NCI-H1092 (cell line): ENCODE measurements at places on chromosomes 12 and 14.

- no peak for DNase-seq
These were observed 150.5 kb downstream of the KCNH5 start for GRCh38 chr14:62894736-62895135.

DNA sequence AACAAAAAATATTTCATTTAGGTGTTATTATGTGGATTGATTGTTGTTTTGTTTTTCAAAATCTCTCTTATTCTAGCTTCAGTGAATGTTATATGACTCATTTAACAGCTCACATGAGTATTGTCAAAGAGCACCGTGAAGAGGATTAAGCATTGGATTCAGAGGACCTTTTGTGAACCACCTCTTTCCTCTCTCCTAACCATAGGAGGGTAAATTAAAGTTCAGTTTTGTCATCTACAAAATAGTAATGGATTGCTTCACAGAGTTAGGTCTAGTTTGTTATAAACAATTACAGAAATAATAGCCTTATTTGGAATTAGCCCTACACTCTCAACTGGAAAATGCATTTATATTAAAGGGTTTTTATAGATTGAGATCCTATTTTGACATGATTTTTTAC, 962 bp upstream of the KERA start:
- DNase-seq, result no peak

GRCh38 chr12:87768501-87769287, 260.5 kb downstream of the C12orf50 start:
- no peak for DNase-seq

DNA sequence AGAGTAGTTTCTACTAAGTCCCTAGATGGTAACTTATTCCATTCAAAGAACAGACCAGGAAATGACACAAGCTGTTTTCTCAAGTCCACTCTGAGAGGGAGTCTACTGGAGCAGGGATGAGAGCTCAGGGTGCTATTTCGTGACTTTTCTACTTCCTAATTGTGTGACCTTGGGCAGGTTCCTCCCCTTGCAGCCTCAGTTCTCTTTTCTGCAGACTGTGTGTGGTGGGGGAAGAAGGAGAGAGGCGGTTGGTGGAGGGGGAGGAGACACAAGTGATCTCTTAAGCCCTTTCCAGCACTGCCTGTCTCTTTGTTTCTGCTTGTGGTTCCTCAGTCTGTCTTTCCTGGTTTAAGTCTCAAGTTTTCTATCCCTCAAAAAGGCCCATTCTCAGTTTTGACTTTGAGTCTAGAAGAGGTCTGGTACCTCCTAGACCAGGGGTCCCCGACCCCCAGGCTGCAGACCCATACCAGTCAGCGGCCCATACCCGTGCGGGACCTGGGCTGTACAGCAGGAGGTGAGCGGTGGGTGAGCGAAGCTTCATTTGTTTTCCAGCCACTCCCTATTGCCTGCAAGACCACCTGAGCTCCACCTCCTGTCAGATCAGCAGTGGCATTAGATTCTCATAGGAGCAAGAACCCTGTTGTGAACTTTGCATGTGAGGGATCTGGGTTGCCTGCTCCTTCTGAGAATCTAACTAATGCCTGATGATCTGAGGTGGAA, 10.7 kb downstream of the FGF6 start:
- no peak for DNase-seq

DNA sequence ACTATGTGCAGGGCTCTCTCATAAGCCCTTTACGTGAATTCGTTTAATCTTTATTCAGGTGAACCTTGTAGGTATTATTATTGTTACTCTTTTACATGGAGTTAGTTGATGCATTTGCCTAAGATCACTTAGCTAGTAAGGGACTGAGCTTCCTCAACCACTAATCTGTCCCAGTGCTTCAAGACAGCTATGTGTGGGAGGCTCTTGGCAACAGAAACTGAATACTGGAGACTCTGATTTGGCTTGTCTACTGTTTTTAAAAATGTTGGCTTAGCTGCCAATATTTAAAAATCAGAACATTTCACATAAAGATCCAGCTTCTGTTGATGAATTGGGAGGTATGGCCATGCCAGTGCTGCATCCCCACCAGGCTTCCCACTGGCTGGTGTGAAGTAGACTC, 6.8 kb downstream of the KNTC1 start:
- no peak for DNase-seq

DNA sequence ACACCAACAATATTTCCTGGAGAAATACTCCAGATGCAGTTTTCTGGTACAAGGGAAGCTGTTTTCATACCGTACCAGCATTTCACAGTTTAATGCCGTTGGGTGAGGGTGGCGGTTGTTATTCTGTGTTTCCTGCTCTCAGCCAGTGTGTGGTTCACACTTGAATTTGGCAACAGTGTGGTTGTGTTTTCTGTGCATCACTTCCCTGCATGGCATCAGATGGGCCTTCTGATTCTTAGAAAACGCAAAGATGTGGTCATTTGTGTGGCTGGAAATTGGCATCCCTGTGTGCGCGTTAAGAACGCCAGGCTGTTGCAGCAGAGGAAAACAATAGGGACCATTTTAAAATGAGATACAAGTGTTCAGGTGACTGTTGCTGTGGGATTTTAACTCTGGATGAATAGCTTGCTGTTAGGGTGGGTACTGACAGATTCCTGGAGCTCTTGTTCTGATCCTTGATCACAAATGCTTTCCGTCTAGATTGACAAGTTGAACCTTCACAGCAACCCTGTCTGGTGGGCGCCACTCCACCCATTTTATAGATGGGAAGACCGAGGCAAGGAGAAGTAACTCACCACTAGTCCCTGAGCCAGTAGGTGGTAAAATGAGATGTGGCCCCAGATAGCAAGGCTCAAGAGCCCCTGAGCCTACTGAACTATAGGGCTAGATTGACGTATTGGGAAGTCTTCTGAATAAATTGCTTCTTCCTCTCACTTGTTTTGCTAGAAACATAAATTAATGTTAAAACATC, 231.2 kb downstream of the CHST11 start:
- no peak for DNase-seq

DNA sequence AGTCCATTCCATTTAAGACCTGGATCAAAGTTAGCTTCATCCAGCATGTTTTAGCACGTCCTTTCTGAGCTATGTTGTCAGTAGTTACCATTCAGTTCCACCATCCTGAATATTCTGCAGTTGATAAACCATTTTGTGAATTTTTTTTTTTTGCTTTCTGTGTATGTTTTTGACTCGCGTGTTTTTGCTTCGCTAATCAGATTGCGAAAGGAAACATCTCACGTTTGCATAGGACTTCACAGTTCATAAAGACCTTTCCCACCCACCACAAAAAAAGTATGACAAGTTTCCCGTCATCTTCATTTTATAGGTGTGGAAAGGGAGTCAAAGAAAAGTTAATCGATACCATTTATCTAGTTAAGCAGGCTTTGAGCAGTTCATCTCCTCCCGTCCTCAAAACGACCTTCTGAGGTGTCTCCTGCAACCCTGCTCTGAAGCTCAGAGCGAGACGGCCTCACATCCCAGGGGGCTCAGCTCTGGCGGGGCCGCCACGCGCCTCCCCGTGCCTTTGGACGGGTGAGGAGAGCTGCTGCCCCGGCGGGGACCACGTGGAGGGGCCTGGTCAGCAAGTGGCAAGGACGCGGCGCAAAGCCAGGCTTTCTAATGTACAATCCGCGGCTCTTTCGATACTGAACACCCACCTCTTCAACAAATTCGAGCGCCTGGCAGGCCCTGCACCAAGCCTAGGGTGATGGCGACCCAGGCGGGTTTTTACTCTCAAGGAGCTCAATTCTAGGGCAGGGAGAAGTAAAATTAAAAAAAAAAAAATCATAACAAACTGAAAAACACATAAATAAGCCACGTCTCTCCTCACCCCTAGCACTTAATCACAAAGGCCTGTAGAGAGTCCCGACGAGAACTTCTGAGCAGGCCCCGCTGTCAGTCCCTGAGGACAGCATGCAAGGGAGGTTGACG, 988 bp upstream of the TMEM263 start:
- DNase-seq, result no peak

DNA sequence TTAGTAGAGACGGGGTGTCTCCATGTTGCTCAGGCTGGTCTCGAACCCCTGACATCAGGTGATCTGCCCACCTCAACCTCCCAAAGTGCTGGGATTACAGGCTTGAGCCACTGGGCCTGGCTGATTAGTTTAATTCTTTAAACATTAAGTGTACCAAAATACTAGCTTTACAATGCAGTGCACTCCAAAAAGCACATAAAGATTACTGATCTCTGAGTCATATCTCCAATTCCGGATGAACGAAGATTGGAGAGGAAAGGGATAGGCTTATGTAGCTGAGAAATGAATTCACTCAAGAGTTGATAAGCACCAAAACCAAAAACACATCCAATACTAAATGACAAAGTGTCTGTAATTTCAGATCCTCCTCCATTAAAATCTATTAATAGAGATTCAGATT, 15.1 kb downstream of the NAV3 start:
- DNase-seq, result no peak

DNA sequence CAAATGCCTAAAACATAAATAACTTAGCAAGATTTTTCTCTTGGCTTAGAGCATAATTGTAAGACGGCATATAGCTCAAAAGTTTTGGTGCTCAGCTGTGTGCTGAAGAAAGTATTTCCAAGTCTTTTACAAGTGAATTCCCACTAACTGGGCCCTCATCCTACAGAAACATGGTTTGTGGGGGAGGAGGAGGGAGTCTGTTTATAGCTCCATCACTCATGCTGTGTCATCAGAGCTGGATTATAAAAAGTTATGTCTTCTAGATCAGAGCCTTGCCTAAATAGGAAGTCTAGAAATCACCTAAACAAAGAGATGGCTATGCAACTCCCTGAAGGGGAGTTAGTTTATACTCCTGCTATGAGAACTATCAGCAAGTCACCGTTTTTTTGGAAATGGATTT, 65.9 kb upstream of the OTOGL start:
- no peak for DNase-seq

GRCh38 chr14:102875652-102876051, 46.8 kb upstream of the AMN start:
- no peak for DNase-seq
